ENCODE measurements at places on chromosomes 13 and 19.
A peak's percentile ranks its signal among the peaks of the same experiment; 100 is the strongest.

DNA sequence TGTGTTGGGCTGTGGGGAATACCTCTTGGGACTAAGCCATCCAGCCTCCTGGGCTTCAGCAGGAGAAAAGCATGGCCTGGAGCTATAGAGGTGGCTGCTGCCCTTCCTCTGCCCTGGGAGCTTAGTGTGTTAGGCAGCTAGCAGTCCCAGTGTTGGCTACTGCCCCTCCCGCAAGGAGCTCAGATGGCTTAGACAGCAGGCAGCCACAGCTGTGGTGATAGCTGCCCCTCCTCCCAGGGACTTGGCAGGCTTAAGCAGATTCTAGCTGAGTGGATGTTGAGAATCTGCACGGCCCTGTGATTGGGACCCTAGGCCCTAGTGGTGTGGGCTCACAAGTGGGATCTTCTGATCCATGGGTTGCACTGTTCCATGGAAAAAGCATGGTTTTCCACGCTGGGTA, 264.5 kb downstream of the TDRD3 start:
- no peak overlapping the region for H3K27ac ChIP-seq
- H3K36me3 ChIP-seq = no peaks in the 10 kb centered on the region
- H3K27me3 ChIP-seq = no peaks in the 10 kb centered on the region
- no peaks in the 10 kb centered on the region for H3K4me1 ChIP-seq

DNA sequence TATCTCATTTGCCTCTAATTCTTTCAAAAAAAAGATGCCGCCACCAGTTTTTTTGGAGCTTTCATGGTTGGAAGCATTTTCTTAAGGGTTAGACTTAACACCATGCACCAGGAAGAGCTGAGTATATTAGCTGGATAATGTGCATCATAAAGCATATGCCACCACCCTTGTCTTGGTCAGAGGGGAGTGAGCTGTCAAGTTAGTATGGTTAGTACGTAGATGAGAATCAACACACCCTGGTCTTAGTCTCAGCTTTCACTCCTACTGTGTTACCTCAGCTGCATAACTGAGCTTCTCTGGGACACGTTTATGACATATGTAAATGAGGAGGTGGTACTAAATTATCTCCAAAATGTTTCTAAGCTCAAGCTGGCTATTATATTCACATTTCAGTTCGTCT, 415.6 kb downstream of the DCT start:
- H3K4me3 ChIP-seq = no peak overlapping the region
- no peak for DNase-seq
- H3K27me3 ChIP-seq = peaks cover 4% of the 10 kb centered on the region
- H3K4me1 ChIP-seq = no peaks in the 10 kb centered on the region
- H3K27ac ChIP-seq = no peak overlapping the region
- H3K36me3 ChIP-seq = no peaks in the 10 kb centered on the region

- DNase-seq = peak; percentile 39
- no peaks in the 10 kb centered on the region for H3K36me3 ChIP-seq
- peaks cover 14% of the 10 kb centered on the region for H3K4me1 ChIP-seq
- peaks cover 39% of the 10 kb centered on the region for H3K27me3 ChIP-seq
- H3K27ac ChIP-seq = no peak within 1 kb of the TSS
These were observed at the start of gene GDF15 for GRCh38 chr19:18385675-18386542. Gene GDF15, plus strand, starts transcription at chr19:18386158. Its CDS starts 32 bp downstream, at chr19:18386190.

- peaks cover 36% of the 10 kb centered on the region for H3K27me3 ChIP-seq
- no peak overlapping the region for H3K27ac ChIP-seq
- peak overlapping the region; percentile 38 for H3K4me3 ChIP-seq
- no peak for DNase-seq
These were observed 2.0 kb downstream of the SPRY2 start for GRCh38 chr13:80338781-80339562.

DNA sequence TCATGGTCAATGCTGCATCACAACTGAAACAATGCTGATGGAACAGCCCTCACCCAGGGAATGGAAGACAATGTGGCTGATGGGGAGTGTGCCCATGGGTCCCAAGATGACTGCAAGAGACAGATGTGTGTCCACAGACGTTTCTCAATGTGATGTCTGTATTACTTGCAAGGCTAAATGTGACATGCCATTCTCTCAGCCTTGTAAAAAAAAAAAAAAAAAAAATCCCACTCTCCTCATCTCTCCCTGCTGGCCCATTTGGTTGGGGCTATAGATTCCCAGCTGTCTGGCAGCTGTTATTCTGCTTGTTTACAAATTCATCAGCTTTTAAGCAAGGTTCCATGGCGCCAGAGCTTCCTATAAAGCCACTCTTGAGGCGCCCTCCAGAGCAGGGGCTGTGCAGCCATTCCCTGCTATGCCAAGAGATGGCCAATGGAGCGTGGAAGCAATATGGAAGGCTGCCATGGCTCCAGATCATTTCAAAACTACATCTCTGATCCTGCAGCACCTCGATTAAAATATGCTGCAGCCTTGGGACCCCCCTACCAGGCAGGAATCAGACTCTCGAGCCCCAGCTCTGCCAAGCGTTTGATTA, 294.8 kb downstream of the FOXO1 start:
- H3K27ac ChIP-seq = no peak overlapping the region
- no peak overlapping the region for H3K4me3 ChIP-seq
- DNase-seq = no peak
- no peaks in the 10 kb centered on the region for H3K27me3 ChIP-seq

DNA sequence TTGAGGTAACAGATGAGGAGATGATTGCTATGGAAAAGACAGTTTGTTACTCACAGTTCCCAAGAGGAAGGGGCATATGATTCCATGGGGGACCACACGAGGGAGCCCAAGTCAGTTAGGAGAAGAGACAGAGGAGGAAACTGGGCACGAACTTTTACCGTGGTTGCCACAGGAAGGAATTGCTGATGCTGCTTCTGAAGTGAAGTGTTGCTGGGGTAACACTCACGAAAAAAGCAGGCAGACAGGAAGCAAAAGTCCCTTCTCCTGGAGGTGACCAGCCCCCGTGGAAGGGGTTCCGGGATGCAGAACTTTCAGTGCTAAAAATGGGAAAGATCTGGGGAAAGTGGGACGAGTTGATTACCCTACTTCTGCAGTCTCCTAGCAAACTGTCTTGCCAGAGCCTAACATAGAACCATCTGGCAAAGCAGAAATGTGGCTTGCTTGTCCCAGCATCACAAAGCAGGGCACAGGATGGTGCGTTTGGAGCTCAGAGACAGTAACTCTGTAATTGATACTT, 35.4 kb upstream of the MAP3K10 start:
- no peaks in the 10 kb centered on the region for H3K27me3 ChIP-seq
- peaks cover 5% of the 10 kb centered on the region for H3K4me1 ChIP-seq

- DNase-seq = no peak
- no peak overlapping the region for H3K27ac ChIP-seq
These were observed 493 bp upstream of the PDE4A start for GRCh38 chr19:10419646-10420443.

- DNase-seq = no peak
- H3K27me3 ChIP-seq = no peaks in the 10 kb centered on the region
- H3K4me3 ChIP-seq = no peak overlapping the region
- H3K4me1 ChIP-seq = peaks cover 16% of the 10 kb centered on the region
- no peak overlapping the region for H3K27ac ChIP-seq
- peaks cover 26% of the 10 kb centered on the region for H3K36me3 ChIP-seq
These were observed 11.6 kb downstream of the CTU1 start for GRCh38 chr19:51096473-51097165.
